Occipital lobe (tissue), 3 donors: ENCODE measurements at places on chromosomes 3 and 15. TPM values are rescaled to one million over a fixed set of nuclear protein-coding genes. Genes with fewer than 3 reads are reported as not detected.

GRCh38 chr3:83039422-83039821 lies 1278.0 kb upstream of the GBE1 start:
- DNase-seq = no peak

- no peak for DNase-seq
These were observed 1.7 kb downstream of the PKM start for GRCh38 chr15:72229076-72229946.

DNA sequence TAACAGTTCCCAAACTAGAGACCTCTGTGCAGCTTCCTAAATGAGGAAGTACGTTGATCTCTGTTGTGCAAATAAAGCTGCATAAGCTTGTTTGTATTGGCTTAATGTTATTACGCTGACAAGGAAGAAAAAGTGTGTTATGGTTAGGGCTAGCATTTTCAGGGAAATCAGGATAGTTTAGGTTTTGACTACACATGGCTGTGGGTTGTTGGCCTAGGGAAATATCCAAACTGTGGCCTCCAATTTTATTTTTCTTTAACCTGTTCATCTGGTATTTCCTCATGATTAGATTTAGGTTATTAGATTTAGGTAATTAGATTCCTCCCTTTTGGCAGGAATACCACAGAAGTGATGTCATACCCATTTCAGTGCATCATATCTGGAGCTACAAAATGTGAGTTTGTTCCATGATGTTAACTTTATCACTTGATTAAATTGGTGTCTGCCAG lies 8.7 kb upstream of the MCCC1 start:
- no peak for DNase-seq

DNA sequence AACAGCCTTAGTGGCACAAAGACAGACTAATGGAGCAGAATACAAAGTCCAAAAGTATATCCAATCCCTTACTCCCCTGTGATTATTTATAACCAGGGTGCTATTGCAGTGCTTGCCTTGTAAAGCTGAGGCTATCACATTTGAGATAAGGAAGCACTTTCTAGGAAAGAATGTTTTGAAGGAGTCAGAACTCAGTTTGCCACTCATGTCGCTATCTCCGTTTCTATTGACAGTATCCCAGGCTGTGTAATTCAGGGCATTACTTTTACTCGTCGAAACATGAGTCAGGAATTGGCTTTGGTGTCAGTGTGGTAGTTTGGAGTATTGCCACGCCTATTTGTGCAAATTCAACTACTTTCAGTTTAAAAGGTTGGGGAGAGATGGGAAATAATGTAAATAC lies 78.4 kb downstream of the FBXL2 start:
- no peak for DNase-seq

DNA sequence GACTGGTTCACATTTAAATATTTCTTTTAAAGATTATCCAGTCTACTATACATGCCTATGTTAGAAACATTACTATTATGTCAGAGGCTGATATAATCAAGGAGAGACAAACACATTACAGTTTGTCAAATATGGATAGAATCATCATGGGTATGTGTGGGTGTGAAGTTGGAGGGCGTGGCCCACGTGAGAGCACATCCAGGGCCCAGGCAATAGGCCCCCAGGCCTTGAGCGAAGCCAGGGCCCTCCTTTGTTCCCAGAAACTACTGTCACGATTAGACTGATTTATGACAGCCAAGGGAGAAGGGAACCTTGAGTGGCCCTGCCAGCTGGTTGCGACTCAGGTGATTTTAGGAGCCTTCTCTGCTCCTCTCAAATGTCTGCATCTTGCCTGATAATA lies 26.9 kb upstream of the LDHAL6B start:
- DNase-seq = no peak

MTMR10 gene
- total RNA-seq = 13.4 TPM

DNA sequence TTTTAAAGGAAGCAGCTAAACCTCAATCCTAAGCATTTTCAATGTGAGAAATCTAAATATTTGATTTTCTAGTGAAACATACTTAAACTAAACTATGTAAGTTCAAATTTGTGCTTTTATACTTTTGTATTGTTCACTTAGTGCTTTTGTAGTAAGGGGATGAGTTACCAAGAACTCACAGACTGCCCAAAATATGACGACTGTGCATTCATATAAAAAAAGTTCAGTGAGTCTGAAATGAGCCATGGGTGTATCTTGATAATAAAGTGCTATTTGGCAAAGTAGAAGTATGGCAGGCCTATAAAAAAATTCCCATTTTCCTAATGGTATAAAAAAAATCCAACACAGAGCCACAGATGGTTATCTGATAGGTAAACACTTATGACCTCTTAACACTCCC lies 66.2 kb downstream of the NPTN start:
- no peak for DNase-seq
